Amniotic epithelial cell (primary cell): ENCODE measurements at places on chromosomes 12 and 14.
A peak's percentile ranks its signal among the peaks of the same experiment; 100 is the strongest.

DNA sequence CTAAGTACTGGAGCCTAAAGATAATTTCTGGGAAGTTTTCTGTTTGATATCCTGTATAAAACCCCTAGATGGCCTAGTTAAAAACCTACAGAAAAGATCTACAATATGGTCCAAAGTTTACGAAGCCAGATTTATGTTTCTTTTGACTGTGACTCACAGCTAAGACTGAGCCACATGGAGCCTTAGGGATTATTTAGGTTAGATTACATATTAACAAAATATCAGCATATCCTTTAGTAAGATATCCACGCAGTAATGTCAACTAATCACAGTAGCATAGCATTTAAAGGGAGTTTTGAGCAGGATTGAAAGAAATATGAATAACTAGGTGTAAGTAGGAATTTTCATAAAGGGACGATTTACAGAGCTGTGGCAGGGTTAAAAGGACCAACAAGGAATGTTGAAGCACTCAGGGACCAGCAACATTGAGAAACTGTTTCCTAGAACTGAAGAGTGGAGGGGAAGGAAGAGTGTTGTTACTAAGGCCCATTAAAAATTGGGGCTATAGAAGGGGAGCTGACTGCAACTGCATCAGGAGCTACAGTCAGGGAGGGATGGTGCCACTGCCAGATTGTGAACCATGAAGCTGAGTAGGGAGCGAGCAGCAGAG, 155.5 kb downstream of the DACT1 start:
- no peak for DNase-seq

DNA sequence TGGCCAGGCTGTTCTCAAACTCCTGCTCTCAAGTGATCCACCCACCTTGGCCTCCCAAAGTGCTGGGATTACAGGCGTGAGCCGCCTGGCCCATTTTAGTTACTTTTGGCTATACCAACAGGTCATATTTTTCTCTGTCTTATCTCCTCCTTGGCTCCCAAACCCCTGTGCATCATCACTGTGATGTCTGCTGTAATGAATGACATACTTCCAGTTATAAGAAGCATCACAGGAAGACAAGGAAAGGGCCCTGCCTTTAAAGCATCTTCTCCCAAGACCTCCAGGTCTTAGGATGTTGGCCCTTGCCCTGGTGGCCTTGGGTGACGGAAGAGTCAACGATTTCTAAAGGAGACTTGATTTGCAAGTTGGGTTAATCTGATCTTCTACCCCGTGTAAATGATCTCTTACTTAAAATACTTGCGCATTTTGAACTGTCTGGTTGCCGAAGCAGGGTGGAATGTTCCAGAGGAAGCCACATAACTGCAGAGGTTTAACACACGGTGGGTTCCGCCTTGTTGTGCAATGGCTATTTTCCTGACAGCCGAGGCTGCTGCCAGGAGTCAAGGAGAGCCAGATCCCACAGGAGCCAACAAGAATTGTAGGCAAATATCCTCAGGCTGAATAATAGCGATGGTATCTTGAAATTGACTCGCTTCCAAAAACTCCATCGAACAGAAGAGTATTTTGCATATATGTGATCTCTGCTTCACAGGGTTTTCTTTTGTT, 55.7 kb upstream of the PLXNC1 start:
- DNase-seq: peak; percentile 99

DNA sequence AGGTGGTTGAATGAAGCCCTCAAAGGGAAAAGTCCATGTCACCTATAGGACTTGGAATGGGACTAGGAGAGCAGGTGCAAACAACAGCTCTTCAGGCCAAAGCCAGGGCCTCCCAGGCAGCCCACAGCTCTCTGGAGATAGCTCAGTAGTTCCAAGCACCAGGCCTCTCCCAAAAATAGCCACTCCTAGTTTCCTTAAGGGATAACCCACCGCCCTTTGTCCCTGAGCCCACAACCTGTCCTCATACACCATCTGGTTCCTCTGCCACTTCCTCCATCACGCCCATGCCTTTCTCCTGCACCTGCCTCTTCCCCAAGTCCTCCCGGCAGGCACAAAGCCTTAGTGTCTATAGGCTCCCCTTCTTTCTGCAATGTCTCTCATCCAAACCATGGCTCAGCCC, 2.1 kb downstream of the RAB15 start:
- DNase-seq: no peak

- no peak for DNase-seq
These were observed 11.6 kb upstream of the HECTD1 start for GRCh38 chr14:31219169-31219568.

DNA sequence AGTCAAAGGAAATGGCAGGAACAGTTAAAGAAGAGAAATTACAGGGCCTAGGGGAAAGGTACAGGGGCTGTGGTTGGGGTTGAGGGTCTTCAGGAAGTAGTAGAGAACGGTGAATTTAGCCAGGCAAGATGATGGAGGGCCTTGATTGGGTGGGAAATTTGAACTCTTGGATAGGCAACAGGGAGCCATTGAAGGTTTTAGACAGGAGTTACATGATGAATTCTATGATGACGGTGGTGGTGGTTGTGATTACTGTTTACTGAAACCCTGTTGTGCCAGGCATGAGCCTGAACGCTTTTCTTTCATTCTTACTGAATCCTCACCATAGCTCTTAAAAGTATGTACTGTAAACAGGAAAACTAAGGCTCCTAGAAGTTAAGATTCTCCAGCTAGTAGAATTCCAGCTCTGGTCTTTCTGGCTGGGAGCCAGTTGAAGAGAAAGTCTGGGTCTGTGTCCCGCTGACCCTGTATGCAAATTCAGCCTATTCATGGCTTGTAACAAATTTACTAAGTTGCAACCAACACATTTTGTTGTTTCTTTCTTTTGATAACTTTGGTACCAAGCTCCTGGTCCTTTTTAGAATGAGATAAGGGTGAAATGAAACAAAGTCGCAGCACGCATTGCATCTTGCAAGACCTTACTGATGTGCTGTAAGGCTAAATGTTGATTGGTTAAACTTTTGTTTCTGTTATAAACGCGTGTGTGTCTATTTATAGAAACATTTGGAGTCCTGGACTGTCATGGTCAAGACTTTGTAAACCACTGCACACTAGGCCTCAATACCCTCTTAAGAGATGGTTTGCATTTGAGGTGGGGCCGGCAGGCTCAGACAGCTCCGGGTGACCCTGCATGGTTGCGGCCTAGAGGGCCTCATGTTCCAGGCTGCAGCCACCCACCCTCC, 6.0 kb downstream of the ORAI1 start:
- DNase-seq: no peak

DNA sequence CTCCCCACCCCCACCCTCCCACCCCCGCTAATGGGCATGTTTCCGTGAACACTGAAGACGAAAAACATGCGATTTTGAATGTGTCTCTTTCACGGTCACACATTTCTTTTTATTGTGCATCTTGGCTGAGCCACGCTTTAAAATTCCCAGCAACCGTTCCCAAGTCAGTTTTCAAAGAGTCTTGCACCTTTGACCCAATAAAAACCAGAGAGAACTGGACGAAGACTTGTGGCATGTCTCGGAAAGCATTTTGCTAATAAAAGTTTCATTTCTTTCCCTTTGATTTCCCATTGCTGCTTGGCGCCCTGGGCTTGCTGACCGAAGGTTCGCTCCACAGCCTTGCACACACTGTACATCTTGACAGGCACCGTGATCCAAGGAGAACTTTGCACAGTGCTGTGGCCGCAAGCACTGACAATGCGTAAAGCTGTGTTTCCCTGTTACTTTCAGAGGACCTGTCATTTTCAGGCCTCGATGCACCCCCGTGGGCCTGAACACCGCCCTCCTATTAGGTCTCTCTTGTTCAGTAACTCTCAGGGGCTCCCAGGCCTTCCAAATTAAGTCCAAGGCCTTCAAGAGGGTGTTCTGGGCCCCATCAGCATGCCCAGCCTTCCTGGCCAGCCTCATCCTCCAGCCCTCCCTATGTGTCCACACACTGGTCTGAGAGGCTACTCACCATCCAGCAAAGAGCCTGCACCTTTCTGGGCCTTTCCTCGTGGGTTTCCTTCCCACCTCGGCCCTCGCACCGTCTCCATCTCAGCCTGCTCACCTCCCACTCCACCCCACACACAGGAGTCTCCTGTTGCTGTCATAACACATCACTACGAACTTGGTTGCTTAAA, 63.4 kb upstream of the DIO3 start:
- DNase-seq: no peak

DNA sequence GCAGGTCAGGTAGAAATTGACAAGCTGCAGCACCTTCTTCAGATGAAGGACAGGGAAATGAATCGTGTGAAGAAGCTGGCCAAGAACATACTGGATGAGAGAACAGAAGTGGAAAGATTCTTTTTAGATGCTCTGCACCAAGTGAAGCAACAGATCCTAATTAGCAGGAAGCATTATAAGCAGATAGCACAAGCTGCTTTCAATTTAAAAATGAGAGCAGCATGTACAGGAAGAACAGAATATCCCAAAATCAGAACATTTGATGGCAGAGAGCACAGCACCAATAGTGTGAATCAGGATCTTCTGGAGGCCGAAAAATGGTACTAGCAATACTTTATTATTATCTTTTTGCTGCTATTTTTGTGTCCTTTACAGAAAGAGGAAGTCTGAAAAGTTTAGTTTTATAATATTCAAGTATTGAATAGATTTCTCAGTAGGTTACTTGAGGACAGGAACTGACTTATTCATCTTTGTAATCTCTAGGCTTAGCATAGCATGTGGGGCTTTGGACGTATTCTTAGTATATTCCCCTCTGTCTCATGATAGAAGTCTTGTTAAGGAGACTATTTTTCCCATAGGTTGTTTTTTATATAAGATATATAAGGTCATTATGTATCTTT, 30.8 kb downstream of the BBOF1 start:
- DNase-seq: peak; percentile 12

DNA sequence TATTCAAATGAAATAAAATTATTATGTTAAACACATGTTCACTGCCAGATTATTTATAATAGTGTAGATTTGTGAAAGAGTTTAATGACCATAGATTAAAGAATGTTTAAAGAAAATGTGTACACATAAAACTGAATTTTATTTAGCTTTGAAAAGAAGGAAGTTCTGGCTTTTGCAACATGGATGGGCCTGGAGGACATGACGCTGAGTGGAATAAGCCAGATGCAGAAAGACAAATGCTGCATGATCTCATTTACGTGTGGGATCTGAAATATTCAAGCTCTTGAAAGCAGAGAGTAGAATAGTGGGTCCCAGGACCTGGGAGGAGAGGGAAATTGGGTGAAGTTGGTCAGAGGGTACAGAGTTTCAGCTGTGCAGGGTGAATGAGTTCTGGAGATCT, 1261.2 kb downstream of the TMEM121 start:
- DNase-seq: no peak

GRCh38 chr12:121036810-121037326, 2.2 kb downstream of the OASL start:
- DNase-seq: peak; percentile 97

GRCh38 chr12:18589316-18589715, 148.5 kb downstream of the PLCZ1 start:
- DNase-seq: peak; percentile 24

DNA sequence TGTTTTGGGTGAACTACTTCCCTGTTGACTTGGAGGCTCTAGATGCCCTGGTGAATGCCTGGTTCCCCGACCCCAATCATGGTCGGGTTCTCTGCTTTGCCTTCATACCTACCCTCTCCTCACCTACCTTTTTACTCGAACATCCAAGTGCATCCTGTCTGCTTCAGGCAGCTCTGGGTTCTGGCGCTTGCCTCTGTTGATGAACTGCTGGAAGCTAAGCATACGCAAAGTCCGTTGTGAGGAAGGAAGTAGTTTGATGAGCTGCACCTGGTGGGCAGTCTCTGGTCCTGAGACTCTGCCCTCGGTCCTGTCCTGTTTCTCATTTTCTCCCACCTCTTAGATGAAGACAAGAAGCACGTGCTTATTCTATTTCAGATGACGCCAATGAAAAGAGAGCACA, 13.6 kb downstream of the KCNH3 start:
- no peak for DNase-seq

GRCh38 chr12:6768990-6769389, 2.8 kb downstream of the PTMS start:
- peak; percentile 33 for DNase-seq

GRCh38 chr12:68203460-68203875, 22.1 kb downstream of the IL26 start:
- DNase-seq: no peak

GRCh38 chr12:128801879-128802391, 21.8 kb downstream of the SLC15A4 start:
- peak; percentile 74 for DNase-seq

DNA sequence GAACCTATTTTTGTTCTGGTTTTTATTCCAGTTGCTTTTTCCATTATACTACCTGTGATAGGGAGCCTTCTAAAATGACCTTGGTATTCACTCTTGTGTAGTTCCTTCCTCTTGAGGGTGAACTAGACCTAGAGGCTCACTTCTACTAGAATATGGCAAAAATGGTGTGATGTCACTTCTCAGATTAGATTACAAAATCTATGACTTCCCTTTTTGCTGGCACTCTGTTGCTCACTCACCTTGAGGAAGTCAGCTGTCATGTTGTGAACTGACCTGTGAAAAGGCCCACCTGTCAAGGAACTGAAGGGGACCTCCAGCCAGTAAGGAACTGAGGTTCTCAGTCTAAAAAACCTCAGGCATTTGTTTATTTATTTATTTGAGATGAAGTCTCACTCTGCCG, 5.7 kb downstream of the MIPOL1 start:
- DNase-seq: no peak

GRCh38 chr14:102097441-102098135, 10.7 kb upstream of the HSP90AA1 start:
- DNase-seq: no peak

GRCh38 chr12:114316076-114316475, 89.9 kb downstream of the TBX5 start:
- DNase-seq: peak; percentile 16

DNA sequence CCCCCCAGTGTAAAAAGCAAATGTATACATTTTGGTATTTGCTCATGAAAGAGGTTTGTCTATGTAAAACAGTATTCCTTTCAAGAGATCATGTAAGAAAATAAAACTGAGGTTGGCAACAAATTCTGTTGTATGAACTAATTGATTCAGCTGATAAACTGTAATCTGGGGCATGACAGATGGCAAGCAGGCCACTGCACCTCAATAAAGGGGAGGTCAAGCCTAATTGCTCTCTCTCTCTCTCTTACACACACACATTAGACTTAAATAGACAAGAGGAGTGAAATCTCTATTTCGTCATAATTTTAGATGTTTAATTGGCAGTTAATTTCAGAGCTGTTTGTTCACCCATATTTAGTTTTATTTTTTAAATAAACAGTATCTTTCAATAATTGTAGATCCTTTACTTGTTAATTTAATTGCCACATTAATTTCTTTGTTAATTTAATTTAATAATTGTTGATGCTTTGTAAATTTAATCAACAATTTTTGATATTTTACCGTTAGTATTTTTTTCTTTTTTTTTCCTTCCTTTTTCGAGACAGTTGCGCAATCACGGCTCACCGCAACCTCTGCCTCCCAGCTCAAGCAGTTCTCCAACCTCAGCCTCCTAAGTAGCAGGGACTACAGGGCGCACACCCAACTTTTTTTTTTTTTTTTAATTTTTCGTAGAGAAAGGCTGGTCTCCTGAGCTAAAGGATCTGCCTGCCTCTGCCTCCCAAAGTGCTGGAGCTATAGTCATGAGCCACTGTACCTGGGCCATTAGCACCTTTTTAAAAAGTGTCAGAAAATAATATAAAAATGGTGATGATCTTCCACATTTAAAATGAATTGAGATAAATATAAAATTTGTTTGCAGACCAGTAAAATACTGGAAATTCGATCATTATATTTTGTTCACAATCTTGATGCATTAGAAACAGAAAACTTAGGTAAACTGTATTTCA, 577.7 kb downstream of the SLC16A7 start:
- no peak for DNase-seq

GRCh38 chr14:27739657-27740156, 1026.9 kb upstream of the FOXG1 start:
- DNase-seq: no peak

GRCh38 chr12:49552899-49553298, 14.1 kb downstream of the KCNH3 start:
- DNase-seq: no peak
